ENCODE measurements at places on chromosomes 5 and 9.

DNA sequence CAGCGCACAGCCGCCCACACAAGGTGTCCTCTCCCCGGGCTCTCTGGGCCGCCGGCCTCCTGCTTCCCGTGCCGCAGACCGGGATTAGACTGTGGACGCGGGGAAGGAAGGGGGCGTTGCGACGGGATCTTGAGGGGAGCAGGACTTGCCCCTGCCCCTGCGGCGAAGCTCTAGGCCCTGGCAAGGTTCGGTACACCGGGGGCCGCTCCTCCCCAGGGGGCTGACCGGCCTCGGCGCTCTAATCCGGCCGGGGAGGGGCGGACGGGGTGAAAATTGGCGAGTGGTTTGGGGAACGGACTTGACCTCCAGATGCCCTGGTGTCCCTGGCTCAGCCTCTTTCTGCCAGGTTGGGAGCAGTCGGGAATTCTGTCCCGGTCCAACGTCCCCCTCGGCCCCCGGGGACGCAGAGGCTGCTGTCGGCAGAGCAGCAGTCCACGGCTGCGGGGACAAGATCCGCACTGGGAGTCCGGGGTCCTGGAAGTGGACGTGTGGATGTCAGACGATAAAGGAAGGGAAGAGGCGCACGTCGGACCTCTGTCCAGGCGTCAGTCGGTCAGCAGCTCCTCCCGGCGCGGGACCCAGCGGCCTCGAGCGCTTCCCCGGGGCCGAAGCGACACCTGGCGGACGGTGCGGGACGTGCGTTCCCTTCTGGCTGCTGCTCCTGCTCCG, 1.9 kb upstream of the CNTFR start:
- peak; percentile 96 for DNase-seq

- DNase-seq, result no peak
These were observed 2.6 kb downstream of the ABL1 start for GRCh38 chr9:130837643-130838042.

DNA sequence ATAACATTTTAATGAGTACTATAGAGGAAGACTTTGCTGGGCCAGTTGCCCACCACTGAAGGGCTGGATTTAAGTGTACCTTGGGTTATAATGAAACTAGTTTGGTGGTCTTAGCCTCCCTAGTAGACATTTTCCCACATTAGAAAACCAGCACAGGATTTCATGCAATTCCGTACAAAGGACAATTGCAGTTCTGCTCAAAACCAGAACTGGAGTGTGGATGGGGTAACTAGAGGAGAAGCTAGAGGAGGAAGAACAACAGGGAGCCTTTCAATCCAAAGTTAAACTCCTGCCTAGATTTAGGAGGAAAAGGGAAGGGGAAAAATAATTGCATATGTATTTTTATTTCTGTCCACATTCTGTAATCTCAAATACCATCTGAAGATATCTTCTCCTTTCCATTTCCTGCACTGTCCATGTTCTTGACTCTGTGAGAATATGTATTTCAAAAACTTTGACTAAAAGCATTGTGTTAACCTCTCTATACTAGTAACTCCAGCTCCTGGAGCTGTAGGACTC, 97.5 kb upstream of the SSBP2 start:
- DNase-seq, result no peak

GRCh38 chr5:69213513-69214215, 21.0 kb upstream of the CDK7 start:
- DNase-seq, result peak; percentile 40

DNA sequence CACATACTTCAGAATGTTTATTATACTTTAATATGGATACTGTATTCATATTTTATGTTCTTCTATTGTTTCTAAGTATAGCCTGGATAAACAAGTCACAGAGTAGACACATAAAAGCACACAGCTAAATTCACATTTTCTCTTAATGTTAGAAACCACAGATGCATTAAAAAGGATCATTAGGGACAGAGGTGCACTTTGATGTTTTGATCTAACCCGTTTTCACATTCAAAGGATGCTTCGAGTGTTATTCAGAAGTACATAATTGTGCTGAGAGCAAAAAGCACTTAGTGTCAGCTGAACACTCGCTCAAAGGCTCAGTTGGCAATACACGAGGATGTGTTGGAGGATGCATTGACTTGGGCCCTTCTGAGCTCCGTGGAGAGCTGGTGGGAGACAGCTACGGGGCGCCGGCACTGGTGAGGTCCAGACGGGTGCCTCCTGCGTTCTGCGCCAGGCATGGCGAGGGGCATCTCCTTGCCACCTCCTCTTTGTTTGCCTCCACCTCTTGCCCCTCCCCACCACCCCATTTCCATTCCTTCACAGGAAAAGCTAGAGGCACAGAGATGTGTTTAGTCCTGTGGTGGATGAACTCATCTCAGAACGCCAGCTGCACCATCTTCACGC, 35.5 kb downstream of the MED10 start:
- no peak for DNase-seq

DNA sequence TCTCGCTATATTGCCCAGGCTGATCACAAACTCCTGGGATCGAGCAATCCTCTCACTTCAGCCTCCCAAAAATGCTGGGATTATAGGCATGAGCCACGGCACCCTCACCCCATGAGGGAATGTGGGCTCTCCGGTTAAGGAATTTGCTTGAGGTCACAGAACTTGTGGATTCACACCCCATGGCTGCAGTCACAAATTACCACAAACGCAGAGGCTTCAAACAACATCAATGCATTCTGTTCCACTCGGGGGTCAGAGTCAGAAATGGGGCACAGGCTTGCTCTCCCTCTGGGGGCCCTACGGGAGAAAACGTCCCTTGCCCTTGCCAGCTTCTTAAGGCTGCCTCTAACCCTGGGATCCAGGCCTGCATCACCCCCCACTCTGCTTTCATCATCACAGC, 12.2 kb upstream of the SPINK4 start:
- no peak for DNase-seq

DNA sequence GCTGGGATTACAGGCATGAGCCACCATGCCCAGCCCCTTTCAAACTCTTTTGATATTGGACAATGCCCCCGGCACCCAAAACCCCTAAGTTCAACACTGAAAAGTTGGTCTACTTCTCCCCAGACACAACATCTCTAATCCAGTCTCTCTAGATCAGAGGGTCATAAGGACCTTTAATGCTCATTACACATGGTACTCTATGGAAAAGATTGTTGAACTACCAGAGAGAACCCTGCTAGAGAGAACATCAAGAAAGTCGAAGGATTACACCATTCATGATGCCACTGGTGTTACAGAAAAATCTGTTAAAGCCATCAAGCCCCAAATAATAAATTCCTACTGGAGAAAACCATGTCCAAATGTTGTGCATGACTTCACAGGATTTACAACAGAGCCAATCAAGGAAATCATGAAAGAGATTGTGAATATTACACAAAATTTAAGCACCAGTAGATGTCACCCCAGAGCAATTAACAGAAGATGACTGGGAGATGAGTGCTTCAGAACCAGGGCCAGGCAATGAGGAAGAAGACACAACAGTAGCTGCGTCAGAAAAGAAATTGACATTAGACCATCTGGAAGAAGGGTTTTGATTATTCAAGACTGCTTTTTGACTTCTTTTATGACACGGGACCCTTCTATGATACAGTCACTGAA, 28.3 kb upstream of the NIPAL4 start:
- peak; percentile 72 for DNase-seq

DNA sequence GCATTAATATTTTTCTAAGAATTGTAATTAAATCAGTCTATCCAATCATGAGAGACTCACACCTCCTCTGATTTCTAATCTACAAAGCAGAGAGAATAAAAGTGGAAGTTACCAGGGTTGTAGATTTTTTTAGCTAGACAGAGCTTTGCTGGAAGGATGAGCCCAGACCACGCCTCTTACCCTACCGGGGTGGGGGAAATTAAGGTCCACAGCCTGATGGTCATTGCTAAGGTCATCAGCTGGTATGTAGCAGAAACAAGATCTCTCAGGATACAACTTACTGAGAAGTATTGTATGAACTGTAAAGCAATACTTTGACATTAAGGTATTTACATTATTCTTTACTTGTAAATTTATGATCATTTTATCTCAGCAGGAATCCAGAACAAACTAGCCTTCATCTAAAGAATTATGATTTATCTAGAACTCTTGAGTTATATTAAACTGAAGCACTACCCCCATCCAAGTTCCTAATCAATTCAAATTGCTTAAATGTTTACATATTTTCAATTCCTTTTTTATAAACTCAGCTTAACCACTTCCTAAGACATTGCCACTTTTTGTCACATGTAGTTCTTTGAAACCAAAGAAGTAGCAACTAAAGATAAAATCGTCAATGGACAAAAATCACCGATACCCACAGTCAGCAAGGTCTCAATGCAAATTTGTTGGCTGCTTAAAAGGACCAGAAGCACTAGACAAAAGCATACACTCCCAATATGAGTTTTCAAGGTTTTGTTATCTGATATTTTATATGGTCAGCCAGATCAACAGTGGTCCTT, 225.8 kb upstream of the DAPK1 start:
- DNase-seq, result peak; percentile 24

GRCh38 chr9:84709056-84709455, 39.5 kb downstream of the NTRK2 start:
- DNase-seq, result no peak

GRCh38 chr5:624118-624950, 12.2 kb downstream of the CEP72 start:
- no peak for DNase-seq

DNA sequence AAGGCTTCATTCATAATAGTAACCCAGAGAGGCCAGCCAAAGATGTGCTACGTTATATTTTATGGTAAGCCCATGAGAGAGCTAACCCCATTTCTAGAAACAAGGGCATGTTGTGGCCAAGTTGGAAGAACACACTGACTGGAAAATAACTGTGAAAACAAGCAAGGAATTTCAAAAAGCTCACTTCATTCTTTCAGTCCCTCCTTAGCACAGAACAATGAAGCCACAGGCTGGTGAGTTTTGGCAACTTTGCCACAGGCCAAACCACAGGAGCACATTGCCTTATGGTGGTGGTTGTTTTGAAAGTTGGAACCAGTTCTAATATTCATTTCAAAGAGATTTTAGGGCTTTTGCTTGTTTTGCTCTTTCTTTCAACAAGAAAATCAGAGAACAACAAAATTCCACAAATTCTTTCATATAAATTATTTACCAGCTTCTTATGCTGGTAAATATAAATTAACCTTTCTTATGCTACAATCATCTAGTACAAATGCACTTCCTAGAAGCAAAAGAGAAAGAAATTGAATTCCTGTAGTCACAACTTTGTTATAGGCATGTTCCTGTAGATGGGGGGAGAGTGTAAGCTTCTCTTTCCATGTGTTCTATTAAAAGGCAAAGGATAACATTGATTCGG, 225.4 kb upstream of the RFX3 start:
- peak; percentile 74 for DNase-seq

DNA sequence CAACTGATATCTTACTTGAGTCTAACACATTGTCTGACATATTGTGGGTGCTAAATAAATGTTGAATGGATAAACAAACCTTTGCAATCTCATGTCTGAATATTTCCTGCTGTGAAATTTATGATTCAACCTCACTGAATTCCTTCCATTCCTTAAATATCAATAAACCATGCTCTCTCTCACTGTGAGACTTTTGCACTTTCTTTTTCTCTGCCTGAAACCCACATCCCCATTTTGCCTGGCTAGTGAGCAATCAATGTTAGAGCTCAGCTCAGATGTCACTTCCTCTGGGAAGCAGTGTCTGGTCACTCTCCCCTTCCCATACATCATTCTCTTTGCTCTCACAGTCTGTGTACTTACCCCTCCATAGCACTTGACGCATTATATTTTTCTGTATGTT, 383.7 kb upstream of the TRPC7 start:
- no peak for DNase-seq

DNA sequence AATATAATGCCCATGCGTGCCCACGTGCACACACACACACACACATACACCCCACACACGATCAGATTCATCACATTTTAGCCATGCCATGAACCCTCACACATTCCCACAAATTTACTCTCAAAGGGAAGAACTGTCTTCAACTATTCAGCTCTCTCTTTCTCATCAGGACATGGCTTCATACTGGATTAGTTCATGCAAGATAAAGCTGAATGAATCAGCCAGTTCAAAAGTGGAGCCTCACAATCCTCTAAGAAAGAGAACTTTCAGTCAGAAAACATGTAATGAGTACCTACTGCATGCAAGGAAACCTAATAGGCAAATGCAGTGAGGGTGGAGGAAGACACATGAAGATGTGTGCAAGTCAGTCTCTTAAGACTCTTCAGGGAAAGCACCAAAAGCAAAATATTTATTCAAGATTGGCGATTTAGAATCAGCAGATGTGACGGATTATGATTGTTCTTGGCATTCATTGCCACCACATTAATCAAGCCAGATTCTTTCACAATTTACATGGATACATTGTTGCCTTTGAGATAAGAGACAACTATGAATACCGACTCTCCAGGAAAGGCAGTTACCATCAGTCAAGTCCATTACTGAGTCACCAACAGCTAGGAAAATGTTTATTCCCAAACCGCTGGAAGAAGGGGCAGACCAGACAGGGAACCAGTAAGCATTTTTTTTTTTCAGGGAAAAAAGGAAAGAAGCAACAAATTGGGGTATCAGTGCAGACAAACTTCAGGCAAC, 30.3 kb upstream of the PUM3 start:
- DNase-seq, result peak; percentile 24

GRCh38 chr5:145906401-145906800, 30.0 kb upstream of the SH3RF2 start:
- no peak for DNase-seq

DNA sequence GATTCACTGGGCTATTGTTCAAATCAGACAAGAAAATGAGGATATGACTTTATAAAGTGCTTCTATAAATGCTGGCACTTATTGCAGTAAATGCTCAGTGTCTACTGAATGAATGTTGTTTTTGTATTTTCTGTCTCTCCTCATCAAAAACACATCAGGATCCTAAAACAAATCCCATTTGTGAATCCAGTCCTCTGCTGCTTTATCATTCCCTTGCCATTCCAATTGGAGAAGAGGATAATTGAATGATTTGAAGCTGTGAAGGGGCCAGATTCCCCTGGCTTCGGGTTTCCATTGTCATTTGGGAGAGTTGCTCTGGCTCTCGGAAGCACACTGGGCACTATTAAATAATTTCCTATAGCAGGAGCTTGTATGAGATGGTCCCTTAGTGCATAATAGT, 666.8 kb downstream of the ACTL7B start:
- DNase-seq, result no peak

DNA sequence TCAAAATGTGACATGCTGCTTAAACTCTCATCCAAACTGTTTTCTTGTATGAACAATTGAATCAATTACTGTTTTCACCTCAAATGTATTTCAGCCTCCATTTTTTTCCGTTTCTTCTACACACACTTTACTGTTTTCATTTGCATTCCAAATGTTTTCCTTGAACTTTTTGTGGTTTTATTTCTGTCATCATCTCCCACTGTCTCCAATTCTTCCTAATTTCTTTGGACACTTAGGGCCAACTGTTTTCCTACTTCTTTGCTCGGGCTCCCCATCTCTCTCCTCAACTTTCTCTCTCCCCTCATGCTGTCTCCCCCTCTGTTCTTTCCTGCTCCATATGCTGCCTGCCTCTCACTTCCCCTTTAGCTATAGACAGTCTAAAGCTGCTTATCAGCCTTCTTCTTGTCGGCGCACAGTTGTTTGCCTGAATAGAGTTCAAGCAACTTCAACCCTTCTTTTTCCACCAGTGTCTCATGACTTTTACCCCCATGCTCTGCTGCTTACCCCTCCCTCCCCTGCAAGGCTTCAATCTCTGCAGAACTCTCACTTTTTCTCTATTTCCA, 443.4 kb downstream of the DTWD2 start:
- DNase-seq, result no peak

GRCh38 chr5:156329171-156329611, 2.2 kb downstream of the SGCD start:
- DNase-seq, result peak; percentile 37
